Activated CD8-positive, alpha-beta memory T cell treated with anti-CD3 and anti-CD28 coated beads for 48 hours (primary cell): ENCODE measurements at places on chromosomes 2 and 18.

- no peak for DNase-seq
Observed at GRCh38 chr18:49175476-49175875, 224.7 kb upstream of the SMAD7 start.

DNA sequence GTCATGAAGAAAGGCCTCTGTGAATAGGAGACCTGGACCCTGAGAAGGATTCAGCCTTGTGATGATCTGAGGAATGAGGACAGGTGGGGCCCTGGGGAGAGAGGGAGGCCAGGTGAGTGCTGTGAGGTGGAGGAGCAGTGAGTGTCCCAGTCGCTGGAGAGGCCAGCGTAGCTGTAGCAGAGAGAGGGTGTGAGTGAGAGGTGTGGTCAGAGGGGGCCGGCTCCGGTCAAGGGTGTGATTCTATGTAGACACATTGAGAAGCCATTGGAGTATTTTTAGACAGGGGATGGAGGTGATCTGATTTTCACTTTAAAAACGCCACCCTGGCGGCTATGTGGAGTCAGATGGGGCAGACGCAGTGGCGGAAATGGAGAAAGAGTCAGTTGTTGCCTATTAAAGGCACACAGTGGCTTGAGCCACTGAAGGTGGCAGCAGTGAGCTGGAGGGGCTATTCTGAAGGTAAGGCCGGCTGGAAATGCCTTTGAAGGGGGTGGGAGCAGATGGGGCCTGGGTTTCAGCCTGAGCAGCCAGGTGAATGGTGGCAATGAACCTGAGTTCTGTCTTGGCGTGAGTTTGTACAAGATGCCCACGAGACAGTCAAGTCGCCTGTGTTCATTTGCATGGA is 55.6 kb downstream of the GREB1 start:
- no peak for DNase-seq

DNA sequence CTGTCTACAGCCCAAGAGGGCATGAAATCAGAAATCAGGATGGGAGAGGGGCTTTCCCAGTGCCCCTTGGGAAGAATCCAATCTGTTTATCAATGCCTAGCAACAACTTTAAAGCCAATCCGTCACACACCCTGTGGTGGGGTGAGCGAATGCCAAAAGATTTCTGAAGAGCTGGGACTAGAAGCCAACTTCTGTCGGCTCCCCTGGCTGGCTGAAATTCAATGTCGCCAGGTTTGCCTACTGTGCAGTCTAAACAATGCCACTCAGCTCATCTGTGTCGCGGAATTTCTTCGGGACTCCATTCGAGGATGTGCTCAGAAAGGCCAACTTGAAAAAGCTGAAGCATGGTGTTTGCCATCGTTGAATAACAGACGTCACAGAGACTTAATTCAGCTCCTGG is 31.5 kb upstream of the NCKAP5 start:
- no peak for DNase-seq

GRCh38 chr18:26127786-26128185 is 5.9 kb upstream of the PSMA8 start:
- DNase-seq = no peak

DNA sequence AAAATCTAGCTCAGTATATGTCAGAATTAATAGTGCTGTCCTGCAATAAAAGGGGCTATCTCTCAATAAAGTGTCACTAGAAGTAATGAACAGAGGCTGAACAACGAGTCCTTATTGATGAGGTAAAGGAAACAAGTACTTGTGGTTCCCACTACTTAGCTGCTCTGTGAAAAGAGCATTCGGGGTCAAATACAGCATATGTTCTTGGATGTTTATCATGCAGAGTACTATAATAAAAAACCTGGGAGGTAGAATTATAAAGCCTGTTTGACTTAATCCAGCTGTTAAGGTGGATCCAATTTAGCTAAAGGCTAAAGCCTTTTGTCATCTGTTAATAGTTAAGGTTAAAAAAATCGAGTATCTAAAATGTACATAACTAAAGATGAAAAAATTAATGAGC is 32.4 kb downstream of the SLC35F5 start:
- no peak for DNase-seq

GRCh38 chr2:172701250-172701649 is 34.4 kb upstream of the RAPGEF4 start:
- no peak for DNase-seq

DNA sequence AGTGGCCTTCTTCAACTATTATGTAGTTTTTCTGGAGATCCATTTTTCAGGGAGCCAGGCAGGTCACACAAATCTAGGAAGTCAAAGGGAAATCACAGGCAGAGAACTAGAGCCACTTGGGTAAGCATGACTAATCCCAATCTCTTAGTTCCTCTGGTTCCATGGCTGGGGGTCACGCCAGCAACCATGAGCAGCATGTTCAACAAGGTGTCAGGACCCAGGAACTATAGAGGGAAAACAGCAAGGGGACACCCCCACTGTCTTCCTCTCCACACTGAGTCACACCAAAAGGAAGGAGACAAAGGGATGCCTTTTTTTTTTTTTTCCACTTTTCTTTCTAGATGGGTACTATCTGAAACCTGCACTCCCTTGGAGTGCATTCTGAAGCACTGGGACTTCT is 250.9 kb downstream of the OTX1 start:
- DNase-seq = no peak

- no peak for DNase-seq
Observed at GRCh38 chr2:133167223-133167622, 401.0 kb downstream of the NCKAP5 start.

DNA sequence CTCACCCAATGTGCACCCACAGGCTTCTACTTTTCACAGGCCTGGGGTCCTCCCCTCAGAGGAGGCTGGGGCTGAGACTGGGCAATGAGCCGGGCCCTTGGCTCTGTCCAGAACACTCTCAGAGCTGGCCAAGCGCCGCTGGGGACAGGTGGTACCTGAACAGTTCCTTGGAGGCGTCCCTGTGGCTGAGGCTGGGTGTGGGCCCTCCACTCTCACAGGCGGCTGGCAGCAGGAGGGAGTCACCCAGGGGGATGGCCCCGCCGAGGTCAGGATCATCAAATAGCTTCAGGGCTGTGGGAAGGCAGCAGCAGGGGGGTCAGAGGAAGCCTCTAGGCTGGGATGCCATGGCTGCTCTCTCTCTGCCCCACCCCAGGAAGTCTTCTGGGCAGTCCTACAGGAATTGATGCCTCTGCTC is 27.1 kb downstream of the HS1BP3 start:
- no peak for DNase-seq

DNA sequence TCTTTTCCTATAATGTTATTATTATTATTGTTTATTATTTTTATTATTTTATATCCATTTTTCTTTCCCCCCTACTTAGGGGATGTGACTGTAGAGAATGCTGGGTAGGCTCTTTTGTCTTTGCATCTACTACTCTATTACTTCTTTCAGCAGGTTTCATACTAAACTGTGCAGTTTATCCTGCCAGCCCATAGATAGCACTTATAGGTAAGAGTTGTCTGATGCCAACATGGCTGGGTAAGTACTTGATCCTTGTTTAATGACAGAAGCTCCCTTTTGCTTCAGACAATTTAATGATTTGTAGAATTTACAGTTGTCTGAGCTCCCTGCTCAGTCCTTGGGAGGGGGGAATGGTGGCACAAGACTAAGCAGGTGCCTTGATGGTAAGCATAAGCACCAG is 262.9 kb upstream of the CDH2 start:
- no peak for DNase-seq

GRCh38 chr2:237207646-237208045 is 122.0 kb downstream of the COPS8 start:
- no peak for DNase-seq

DNA sequence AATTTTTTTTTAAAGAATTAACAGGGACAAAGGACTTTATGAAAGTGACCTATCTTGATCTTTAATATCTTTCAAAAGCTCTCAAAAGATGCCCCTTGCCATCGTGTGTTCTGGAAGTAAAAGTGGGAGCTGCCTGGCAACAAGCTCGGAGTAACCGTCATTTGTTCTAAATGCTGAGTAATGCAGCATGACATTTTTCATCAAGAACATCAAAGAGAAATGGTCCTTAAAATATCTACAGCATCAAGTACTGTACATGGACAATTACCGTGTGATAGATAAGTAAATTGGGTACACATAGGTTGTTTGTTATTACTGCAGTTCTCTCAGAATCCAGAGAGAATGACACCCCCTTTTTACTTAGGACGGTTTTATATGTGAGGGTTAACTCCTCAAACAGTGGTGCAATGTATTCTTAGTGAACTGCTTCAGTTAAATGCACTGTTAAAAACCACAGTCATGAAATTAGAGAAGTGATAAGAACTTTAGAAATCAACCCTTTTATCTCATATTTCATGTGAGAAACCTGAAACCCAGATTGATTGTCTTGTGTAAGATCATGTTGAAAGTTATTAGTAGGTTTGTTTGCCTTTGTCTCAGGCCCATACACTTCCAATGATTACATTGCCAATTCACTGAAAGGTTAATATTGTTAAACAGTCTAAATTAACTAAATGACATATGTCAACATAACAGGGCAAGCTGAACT is 90.6 kb upstream of the HNMT start:
- no peak for DNase-seq

- no peak for DNase-seq
Observed at GRCh38 chr2:12674644-12675328, 42.0 kb upstream of the TRIB2 start.

GRCh38 chr2:144320491-144320890 is 199.4 kb downstream of the ZEB2 start:
- DNase-seq = no peak

DNA sequence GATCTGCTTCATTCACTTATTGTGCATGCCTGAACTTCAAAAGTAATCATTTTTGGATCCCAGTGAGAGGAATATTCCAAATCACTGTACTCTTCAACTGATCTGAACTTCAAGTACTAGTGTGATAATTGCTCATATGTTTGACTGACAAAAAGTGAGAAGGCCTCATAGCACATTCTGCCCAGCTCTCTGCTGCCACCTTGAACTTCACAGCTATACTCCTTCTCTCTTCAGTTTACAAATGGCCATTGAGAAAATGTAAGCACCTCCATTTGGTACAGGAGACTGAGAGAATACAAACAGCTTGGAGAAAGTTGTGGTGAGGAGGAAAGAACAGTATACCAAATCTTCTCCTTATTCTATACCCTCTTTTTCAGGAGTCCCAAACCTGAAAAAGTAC is 946.0 kb upstream of the CHAC2 start:
- DNase-seq = no peak

- no peak for DNase-seq
Observed at GRCh38 chr2:54586062-54586461, 129.9 kb downstream of the SPTBN1 start.

DNA sequence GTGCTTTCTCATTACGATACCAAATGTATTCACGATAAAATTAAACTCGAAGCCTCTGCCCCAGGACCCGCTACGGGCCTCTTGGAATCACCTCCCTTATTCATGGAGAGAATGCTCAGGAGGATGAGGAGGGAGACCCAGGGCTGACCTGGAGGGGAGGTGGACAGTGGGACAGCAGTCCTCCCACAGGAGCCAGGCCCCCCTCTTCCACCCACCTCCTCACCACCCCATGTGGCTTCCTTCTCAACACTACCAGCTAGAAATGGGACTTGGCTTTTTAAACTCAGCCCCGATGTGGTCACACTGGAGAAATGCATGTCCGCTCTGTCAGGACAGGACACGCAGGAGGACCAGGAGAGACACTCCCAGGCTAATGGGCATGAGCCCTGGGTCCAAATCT is 147.9 kb upstream of the ID2 start:
- DNase-seq = no peak

DNA sequence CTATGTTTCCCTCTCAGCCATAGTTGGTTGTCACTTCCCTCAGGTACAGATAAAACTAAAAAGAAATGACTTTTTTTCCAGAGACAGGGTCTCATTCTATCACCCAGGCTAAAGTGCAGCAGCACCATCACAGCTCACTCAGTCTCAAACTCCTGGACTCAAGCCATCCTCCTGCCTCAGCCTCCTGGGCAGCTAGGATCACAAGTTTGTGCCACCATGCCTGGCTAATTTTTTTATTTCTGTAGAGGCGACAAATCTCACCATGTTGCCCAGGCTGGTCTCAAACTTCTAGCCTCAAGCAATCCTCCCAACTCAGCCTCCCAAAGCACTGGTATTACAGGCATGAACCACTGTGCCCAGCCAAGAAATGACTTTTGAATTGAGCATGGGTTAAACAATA is 8.2 kb downstream of the ROCK2 start:
- DNase-seq = no peak

- DNase-seq = no peak
Observed at GRCh38 chr2:164675687-164676086, 54.4 kb upstream of the GRB14 start.

DNA sequence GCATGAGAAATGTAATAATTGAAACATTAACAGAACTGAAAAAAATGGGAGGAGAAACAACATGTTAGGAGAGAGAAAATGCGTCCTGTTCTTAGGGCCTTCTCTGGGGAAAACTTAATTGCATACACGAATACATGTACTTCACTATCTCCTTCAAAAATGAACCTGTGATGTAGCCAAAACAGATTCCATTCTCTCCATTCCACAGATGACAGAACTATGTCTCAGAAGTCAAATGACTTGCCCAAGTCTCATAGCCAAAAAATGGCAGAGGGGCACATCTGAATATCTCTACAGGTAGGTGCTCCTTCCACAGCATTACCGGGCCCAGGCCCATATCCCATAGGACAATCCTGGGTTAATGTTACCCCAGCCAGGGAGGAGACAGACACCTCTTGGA is 3.9 kb upstream of the DCTN1 start:
- DNase-seq = no peak

DNA sequence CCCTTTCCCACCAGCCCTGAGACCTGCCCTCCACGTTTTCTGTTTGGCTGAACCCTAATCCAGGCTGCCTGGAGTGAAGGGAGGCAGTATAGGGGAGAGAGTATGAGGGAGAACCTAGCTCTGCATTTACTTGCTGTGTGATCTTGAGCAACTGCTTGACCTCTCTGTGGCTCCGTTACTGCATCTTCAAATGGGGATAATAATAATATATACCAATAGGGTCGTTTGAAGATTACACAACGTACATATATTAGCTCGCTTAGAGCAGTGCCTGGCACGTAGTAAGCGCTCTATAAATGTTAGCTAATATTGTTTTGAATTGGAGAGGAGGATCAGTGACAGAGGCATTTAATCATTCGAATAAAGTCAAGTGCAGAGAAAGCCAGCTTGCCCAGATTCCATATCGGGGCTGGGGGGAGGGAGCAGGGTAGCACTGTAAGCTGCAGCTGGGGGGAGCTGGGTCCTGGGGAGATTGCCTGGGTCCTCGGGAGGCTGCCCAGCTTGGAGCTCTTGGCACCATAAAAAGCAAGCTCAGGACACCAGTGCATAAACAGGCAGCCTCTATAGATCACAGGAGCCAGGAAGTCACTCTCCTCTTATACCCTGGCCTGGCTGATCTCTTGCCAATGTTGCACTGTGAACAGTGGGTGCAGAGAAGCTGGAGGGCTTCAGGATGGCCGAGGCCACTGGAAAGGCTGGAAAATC is 19.1 kb downstream of the KCNK3 start:
- DNase-seq = no peak

DNA sequence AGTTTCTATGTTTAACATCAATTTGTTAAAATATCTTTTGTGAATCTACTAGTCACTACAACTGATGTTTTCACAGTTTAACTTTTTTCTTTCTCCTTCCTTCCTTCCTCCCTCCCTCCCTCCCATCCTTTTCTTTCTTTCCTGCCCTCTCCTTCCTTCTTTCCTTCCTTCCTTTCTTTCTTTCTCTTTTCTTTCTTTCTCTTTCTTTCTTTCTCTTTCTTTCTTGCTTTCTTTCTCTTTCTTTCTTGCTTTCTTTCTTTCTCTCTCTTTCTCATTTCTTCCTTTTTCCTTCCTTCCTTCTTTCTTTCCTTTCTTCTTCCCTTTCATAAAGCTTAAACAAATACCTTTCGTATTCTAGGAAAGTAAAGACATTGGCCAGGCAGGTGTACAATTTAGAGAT is 2083.0 kb upstream of the CELF4 start:
- no peak for DNase-seq
